ENCODE measurements at places on chromosomes 16 and 17.

GRCh38 chr17:50188531-50188920, 12.9 kb downstream of the COL1A1 start:
- DNase-seq = no peak

DNA sequence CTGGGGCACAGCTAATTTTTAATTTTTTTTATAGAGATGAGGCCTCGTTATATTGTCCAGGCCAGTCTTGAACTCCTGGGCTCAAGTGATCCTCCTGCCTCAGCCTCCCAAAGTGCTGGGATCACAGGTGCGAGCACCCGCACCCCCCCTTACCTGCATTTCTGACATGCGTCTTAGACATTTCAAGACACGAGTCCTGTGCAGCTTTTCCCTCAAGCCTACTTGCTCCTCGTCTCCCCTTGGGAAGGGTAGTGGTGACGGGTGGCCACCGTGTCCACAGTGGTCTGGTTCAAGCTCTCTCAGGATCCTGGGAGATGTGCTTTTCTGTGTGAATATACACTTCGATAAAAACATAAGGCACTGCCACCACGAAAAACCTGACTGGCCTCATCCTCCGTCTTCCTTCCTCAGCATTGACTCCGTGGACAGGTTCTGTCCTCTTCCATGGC, 9.6 kb downstream of the CANT1 start:
- DNase-seq = no peak

DNA sequence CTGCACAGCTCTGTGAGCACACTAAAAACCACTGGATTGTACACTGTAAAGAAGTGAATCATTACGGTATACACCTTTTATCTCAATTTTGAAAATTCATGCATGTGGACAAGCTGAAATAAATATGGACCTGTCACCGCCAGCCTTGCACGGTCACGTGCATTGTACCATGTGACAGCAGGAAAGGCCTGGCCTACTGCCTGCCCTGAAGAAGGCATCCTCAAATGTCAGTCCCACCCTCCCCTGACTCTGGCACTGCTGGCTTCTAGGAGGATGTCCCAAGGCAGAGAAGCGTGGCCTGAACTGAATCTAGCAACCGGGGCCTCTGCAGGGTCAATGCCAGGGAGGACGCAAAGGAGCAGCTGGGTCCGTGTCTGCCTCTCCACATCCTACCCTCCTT, 34.6 kb downstream of the SLC38A8 start:
- no peak for DNase-seq

DNA sequence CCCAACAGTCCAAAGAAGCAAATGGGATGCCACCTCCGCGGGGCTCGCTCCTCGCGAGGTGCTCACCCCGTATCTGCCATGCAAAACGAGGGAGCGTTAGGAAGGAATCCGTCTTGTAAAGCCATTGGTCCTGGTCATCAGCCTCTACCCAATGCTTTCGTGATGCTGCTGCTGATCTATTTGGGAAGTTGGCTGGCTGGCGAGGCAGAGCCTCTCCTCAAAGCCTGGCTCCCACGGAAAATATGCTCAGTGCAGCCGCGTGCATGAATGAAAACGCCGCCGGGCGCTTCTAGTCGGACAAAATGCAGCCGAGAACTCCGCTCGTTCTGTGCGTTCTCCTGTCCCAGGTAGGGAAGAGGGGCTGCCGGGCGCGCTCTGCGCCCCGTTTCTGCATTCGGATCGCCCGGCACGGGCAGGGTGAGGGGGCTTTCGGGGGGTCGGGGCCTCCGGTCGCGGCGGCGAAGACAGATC, at the start of gene CDH13:
CDH13 (plus strand) TSS at position 179 of the 471 bp plus-strand sequence.
- DNase-seq = peak; percentile 59

DNA sequence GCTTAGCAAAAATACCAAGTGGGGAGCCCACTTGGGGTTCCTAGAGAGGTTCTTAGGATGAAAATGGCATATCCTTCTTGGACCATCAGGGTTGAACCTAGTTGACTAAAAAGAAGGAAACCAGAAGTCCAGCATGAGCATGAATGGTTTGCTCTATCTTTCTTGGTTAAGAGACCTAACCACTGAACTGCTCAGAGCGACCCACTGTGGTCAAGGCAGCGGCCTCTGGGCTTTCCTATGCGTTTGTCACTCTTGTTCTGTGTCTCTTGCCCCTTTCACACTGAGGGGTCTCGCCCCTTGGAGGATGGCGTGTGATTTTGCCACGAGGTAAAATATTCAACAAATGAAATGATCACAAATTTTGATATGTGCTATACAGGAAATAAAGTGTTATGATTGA, 526 bp upstream of the BORCS6 start:
- DNase-seq = no peak

- no peak for DNase-seq
Measured at GRCh38 chr16:22633280-22633679, 122.6 kb downstream of the NPIPB5 start.

DNA sequence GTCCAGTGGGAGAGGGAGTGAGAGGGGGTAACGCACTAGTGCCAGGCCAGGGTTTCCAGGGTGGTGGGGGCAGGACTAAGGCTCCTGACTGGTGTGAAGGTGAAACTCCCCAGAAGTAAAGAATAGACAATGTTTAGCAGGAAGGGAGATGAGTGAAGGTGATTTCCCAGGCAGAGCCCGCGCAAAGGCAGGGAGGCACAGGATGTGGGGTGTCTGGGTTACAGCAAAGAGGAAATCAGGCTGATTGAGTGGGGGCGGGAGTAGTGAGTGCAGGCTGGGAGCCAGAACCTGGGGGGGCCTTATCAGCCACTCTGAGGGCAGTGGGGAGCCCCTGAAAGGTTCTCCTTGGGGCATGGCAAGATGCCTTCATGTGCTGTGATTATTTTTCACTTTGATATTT, 167.5 kb downstream of the UTP18 start:
- no peak for DNase-seq

DNA sequence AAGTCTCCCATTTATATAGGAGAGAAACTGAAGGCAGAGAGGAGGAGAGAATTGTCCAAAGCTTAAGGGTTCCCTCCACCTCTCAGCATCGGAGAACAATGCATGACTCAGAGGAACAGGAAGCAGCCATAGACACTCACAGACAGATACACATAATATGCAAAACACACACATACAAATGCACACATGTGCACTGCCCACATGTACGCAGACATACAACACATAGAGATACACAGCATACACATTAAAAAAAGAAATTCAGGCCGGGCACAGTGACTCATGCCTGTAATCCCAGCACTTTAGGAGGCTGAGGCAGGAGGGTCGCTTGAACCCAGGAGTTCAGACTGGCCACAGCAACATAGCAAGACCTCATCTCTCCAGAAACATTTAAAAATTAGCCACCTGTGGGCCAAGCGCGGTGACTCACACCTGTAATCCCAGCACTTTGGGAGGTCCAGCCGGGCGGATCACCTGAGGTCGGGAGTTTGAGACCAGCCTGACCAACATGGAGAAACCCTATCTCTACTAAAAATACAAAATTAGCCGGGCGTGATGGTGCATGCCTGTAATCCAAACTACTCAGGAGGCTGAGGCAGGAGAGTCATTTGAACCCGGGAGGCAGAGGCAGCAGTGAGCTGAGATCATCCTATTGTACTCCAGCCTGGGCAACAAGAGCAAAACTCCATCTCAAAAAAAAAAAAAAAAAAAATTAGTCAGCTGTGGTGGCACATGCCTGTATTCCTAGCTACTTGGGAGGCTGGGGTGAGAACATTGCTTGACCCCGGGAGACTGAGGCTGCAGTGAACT, 11.3 kb downstream of the ERAL1 start:
- DNase-seq = no peak

- no peak for DNase-seq
Measured at GRCh38 chr16:67419502-67419901, 3.2 kb upstream of the ZDHHC1 start.

DNA sequence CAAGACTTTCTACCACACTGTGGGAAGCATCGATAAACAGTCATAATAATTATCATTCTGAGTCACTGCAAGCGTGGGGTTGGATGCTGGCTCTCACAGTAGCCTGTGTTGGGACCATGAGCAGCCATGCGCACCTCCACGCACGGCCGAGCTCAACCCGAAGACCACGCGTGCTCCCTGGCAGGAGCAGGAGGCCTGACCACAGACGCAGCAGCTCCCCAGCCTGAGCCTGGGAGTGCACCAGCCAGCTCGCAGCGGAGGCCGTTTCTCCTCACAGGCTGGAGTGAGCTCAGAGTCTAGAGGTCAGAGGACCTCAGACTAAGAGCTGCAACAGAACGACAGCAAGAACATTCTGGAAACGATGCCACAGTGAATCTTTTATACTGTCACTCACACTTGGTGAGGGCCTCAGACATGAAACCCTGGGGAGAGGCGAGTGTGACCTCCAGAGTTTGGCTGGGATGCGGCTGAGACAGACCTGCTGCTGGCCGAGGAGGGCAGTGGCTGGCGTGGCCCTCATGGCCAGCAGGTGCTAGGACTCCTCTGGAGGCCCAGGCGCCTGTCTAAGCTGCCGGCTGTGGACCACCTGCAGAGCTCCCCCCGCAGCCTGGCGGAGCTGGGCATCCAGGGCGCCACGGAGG, 6.0 kb downstream of the NDUFAF8 start:
- no peak for DNase-seq

DNA sequence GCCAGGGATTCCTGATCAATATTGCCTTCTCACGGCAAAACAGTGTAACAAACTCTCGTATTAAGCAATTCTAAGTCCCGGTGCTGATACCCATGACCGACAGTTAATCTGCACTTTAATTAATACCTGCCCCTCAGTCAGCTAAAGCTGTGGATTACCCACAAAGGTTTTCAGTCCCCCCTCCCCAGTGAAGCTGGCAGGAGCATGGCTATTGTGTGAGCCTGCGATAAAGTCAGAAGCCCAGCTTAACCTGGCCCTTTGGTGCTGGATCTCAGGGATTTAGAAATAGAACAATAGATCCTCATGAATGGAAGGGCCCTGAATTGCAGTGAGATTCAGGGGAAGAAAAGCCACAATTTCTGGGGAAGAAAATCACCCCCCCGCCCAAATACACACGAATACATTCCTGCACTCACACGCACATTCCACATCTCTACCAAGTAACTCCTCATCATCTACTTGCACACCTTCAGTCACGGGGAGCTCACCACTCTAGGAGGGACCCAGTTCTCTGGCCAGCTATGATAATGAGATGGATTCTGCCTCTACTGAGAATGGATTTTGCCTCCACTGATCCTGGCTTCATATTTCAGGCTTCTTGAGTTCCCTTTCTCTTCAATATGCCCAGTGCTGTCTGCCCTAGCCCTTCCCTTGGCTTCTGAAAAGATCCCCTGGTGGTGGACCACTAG, 102.6 kb downstream of the WSCD1 start:
- DNase-seq = no peak

DNA sequence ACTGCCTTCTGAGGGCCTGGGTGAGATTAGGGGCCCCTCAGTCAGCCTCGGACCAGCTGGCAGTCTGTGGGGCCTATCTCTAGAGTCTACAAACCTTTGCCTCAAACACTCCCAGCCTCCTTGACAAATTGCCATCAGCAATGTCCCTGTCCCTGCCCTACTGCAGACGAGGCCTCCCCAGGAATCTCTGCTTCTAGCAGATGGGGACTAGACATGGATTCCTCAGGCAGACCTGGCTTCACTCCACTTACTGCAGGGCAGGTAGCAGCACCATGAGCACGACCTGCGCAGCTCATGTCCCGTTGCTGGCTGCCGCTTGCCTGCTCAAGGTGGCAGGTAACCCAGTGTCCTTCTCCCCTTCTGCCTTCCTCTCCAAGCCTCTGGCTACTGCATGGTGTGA, 49.1 kb downstream of the PLD6 start:
- no peak for DNase-seq

GRCh38 chr17:31859487-31860008, 504 bp upstream of the COPRS start:
- DNase-seq = no peak

GRCh38 chr16:68444056-68444657, 4.2 kb downstream of the SMPD3 start:
- peak; percentile 10 for DNase-seq

DNA sequence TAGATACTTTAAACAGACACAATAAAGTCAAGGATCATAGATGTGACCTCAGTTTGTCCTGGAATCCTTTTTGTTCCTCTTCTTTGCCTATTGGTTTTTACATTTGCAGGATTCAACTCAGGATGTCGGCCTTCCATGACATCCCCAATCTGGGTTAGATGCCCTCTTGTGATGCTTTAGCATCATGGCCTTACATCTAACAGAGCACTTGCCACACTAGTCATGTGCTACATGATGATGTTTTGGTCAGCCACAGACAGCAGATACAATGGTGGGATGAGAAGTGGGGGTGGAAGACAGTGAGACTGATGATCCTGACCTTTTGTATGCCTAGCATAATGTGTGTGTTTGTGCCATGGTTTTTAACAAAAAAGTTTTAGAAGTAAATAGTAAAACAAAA, 1.8 kb upstream of the SYNRG start:
- DNase-seq = no peak

DNA sequence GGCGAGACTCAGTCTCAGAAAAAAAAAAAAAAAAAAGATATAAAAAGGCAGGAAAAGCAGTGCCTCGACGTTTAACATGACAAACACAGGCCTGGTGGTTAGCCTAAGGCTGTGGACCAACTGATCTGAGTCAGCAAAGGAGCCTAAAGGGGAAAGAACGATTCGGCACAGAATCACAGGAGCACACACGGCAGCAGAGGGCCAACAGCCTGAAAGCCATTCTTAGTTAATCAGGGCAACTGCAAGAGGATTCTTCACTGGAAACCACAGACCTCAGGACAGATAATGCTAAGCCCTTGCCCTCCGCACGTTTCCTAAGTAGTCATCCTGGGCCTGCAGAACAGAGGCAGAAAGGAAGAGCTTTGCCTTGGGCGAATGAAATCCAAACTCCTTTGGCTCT, 14.7 kb downstream of the TMEM11 start:
- peak; percentile 29 for DNase-seq

- no peak for DNase-seq
Measured at GRCh38 chr16:87172632-87173031, 144.6 kb downstream of the C16orf95 start.

DNA sequence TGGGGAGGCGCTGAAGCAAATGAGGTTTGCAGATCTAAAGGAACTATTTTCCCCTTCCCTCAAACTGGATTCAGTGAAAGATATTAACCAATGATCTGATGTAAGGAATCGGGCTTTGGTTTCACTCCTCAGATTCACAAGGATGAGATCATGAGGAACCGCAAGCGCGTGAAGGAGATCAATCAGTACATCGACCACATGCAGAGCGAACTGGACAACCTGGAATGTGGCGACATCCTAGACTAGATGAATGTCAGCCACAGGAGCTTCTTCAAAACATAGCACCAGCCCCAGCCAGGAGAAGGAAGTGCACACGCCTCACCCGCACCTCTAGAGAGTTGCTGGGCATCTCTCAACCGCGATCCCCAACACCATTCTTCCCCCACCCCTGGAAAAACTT, 22.5 kb downstream of the ATPAF2 start:
- no peak for DNase-seq
